ENCODE measurements at places on chromosomes 1 and 21.
A peak's percentile ranks its signal among the peaks of the same experiment; 100 is the strongest.

- no peak for DNase-seq
These were observed 28.0 kb upstream of the PLCH2 start for GRCh38 chr1:2448098-2448445.

GRCh38 chr1:94535879-94536278 is 5.7 kb downstream of the F3 start:
- DNase-seq: no peak

DNA sequence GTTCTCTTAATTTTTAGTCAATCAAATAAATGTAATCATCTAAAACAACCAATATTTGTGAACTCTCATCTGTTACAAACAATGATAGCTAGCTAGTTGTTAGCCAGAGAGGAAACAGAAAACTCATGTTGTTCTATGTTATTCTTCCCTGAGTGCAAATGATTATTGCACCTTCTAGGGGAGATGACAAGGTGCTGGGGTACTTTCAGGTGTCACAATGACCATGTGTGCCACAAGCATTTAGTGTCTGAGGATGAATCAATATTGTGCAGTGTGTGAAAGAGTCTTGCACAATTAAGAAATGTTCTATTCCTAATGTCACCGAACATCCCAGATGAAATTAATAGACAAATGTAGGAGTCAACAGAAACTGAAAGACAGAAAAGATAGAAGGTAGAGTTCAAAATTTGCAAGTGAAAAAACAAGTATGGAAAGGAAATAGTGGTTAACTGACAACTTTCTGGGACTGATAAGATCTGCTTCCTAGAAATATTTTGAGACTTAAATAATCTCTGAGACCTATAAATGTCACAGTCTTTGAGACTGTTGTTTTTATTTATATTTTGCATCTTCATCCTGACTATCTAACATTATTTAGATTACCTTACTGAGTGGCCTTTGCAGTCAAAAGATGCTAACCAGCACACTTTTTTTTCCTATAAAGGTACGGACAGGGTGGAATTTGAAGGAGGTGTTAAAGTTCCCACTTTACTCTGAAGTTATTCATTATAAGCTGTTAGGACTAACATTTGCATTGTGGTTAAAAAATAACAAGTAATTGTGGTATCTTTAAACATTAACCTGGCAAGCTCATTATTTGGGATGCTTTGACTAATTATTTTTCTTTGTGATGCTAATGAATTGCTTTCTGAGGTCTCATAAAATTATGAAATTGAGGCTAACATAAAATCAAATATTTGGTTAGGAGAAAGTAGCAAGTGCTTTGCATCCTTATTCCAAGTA is 21.6 kb upstream of the DPYD start:
- DNase-seq: no peak

GRCh38 chr1:67642629-67643028 is 42.4 kb upstream of the GADD45A start:
- peak; percentile 86 for DNase-seq

DNA sequence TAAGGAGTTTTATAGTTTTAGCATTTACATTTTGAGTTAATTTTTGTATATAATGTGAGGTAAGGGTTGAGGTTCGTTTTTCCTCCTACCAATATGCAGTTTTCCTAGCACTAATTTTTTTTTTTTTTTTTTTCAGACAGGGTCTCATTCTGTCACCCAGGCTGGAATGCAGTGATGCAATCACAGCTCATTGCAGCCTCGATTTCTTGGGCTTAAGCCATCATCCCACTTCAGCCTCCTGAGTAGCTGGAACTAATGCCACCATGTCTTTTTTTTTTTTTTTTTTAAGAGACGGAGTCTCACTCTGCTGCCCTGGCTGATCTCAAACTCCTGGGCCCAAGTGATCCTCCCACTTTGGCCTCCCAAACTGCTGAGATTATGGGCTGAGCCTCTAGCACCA is 2.5 kb upstream of the UBASH3A start:
- DNase-seq: no peak

GRCh38 chr21:36499578-36500471 is 19.9 kb upstream of the CLDN14 start:
- peak; percentile 30 for DNase-seq

DNA sequence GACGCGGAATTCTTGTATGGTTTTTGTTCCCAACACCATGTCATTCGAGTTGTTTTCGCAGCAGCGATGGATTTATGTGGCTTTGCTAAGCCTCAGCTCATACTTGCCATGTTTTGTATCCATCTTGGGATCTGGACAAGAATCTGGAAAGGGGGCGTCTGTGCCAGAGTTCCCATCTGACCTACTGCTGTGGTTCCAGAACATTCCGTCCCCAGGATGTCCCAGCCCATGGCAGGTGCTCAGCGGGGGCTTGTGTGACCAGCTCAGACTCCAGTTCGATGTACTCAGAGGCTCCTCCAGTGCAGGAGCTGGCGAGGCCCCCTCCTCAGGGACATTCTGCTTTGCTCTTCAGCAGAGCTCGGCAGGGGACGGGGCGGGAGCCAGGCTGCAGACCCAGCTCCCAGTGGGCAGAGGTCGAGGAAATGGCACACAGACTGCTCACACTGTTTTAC is 24.0 kb upstream of the ADARB1 start:
- DNase-seq: peak; percentile 54

DNA sequence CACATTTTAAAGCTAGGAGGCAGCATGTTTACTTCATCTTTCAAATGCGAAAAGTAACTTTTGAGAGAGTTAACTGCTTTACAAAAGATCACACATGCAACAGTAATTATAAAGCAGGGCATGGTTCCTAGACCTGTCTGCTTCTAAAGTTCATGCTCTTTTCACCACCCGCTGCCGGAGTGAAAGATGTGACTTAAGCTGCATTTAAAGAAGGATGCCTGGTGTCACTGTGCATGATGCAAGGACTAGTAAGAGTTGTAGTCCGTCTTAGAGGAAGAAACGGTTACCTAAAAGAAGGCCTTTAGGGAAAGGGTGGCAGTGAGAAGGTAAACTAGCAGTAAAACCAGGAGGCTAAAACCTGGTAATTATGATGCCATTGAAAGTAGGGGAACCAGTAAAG is 1689.1 kb downstream of the KCNT2 start:
- DNase-seq: no peak

DNA sequence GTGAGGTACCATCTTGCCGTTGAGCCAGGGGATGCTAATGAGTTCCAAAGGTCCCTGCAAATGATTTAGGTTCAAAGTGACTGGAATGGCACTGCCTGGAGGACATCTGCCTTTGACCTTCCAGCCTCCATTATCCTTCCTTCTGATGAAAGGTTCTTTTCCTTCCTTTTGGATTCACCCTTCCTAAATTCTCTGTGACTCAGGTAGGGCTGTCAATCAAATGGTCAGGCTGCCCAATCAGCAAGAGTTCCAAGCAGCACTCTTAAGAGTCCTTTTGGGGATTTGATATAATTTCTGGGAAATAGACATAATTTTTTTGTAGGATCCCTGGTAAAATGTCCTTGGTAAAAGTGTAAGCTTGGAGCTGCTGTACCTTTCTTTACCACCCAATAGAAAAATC is 58.8 kb upstream of the LMO4 start:
- DNase-seq: no peak

DNA sequence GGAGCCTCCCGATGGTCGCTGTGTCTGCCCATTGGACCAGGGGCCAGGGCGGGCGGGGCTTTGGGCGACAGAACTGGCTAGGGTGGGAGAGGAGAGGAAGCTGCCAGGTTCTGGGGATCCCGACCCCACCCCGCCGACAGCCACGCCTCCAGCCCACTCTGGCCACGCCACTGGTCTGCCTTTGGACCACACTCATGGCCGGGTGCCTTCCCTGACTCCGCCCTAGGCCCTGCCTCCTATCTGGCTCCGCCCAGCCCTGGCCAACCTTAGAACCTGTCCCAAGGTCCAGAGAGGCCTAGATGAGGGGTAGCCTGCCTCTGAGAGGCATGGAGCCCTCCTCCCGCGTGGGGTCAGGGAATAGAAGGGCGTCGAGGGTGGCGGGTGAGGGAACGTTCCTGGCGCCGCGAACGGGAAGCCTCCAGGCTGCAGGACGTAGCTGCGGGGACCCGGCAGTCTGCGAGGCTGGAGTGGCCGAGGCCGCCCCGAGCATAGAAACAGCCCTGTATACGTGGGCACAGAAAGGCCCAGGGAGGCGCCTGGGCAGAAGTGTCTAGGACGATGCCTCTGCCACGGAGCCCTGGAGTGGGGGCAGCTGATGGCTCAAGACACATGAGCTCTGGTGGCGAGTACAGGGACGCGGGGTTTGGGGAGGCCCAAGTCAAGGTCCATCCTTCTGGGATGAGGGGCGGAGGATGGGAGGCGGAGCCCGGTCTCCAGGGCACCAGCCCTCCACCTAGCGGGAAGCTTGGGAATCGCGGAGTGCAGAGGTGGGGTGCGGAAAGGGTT is 11.5 kb upstream of the COL16A1 start:
- peak; percentile 97 for DNase-seq

GRCh38 chr1:58812926-58813325 is 29.1 kb upstream of the JUN start:
- DNase-seq: no peak

DNA sequence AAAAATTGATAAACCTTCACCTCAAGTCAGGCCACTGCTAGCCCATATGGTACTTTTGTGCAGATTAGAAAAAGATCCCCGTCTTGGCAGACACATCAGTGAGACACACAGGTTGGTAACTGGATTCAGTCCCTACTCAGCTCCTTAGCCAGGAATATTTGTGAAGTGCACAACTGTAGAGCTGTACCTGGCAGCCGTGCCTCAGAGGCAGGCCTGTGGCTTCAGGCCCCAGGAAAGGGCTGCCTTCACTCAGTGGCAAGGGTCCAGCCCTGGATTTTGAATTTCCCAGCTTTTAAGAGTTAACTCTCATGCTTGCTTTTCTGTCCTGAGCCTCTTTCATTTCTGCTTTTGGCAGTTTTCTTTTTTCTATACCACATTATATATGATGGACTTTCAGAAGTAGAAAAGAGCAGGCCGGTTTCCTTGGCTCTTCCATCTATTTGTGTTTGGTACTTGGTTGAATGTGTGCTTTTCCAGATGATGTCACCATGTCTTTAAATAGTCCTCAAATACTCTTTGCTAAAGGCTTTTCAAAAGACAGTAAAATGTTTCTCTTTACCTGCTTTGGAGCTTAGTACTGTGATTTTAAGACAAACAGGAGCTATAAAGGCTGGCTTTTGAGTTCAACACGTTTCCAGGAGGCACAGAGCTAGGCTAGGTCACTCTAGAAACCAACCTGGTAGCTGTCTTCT is 186.6 kb downstream of the AK5 start:
- DNase-seq: no peak

DNA sequence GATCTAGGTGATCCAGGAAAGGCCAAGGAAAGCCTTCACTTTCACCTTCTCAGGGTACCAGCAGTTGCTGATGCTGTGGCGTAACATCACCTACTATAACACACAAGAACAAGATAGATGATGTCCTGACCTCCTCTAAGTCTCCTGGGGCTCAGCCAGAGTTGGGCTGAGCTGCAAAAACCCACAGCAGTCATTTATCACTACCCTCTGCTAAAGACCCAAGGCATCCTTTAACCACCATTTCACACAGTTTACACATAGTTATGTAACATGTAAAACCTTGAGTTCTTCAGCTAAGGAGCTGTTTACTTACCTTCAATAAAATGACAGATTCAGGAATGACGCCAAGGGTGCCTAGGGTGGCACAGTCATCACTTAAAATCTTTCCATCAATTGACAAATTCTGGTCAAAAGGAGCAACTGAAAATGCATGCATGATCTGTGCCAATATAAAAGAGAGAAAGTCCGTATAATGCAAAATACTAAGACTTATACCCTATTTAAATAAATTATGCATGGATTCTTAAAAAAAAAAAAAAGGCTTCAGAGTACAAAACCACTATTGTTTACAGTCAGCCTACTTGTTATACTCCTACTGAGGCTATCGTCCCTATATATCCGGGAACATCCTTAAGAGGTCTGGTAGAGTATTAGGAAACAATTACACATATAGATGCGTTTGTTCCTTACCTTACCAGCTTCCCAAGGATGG is 20.7 kb upstream of the RAP1GAP start:
- no peak for DNase-seq

DNA sequence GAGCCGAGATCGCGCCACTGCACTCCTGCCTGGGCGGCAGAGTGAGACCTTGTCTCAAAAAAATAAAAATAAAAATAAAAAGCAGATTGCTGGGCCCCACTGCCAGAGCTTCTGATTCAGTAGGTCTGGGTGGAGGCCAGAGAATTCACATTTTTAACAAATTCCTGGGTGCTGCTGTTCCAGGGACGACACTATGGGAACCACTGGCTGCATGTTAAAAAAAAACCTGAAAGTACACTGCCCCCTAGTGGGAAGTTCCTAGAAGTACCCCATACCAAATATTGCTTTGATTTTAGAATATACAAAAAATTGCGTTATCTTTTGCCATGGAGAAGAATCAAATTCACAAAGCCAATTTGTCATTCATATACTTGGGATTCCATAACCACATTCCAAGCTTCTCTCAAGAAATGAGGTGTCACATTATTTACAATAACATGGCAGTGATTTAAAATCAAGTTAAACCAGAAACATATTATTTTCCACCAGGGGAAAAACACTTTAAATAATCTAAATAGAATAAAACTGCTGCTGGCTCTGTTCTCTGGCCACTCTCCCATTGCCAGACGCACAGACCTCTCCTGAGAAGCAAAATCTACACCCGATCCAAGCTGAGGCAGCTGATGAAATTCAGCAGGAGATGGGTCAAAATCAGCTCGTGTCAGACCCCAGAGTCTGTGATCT is 27.4 kb downstream of the SYF2 start:
- DNase-seq: peak; percentile 80

GRCh38 chr1:201916649-201917249 is 28.1 kb downstream of the SHISA4 start:
- peak; percentile 73 for DNase-seq

DNA sequence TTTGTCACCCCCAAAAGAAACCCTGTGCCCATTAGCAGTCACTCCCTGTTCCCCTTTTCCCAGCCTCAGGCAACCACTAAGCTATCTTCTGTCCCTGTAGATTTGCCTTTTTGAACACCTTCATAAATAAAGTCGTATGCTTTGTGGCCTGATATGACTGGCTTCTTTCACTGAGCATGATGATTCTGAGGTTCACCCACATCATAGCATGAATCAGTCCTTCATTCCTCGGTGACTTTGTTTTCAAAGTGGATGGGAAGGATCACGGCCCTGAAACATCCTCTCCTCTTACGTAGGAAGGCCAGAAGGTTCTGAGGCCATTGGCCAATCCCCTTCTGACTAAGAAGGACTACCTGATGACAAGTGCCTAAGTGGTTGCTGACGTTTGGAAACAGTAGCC is 39.1 kb downstream of the NIPAL3 start:
- no peak for DNase-seq

Measured in eye (tissue), 1 donor.